ENCODE measurements at places on chromosomes 2 and 18.

DNA sequence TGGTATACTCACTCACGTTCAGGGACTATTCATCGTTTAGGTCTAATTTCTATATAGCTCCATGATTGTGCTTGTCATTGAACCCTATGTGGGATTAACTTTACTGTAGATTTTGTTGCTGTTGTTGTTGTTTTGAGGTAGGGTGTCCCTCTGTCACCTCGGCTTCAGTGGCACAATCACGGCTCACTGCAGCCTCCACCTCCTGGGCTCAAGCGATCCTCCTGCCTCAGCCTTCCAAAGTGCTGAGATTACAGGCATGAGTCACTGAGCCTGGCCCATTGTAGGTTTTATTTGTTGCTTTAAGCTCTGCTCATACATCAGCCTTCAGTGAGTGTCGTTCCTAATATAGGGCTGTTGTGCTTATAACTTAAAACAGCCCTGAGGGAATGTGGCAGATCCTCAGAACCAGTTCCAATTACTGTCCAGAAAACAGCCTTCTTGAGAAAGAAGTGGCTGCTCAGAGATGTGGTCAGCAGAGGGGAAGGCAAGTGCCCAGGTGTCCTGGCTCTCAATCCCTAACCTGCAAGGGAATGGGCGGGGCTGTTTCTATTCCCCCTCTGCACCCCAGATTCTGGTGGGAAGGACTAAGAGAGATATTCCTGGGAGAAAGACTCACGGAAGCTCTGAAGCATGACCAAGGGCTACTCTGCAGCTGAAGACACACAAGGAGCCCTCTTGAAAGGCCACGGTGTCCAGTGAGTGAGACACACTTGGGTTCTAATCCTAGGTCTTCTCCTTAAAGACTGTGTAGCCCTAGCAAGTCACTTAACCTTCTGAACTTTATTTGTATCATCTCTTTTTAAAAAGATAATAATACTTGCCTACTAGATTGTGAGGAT, 79.6 kb upstream of the LCLAT1 start:
- peaks cover 16% of the 10 kb centered on the region for H3K4me1 ChIP-seq
- H3K27ac ChIP-seq = peak overlapping the region; percentile 76
- H3K27me3 ChIP-seq = no peaks in the 10 kb centered on the region
- no peak overlapping the region for H3K4me3 ChIP-seq
- H3K36me3 ChIP-seq = no peaks in the 10 kb centered on the region
- DNase-seq = no peak

DNA sequence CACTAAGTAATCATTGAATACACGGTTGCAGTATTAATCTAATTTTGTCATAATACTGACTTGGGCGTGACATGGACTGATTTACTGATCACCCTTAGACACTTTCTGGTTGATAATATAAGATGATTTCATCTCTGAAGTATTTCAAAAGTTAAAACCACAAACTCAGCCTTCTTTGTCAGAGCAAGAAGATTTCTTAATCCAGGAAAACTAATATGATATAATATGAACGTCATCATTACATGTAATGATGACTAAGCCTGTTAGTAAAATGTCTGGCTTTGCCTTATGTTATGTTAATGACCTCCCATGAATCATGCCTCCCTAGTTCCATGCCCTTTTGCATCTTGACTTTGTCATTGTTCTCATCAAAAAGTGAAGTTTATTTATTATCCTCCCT, 1325.0 kb upstream of the CDH2 start:
- no peaks in the 10 kb centered on the region for H3K27me3 ChIP-seq
- no peak overlapping the region for H3K27ac ChIP-seq
- no peaks in the 10 kb centered on the region for H3K4me1 ChIP-seq

DNA sequence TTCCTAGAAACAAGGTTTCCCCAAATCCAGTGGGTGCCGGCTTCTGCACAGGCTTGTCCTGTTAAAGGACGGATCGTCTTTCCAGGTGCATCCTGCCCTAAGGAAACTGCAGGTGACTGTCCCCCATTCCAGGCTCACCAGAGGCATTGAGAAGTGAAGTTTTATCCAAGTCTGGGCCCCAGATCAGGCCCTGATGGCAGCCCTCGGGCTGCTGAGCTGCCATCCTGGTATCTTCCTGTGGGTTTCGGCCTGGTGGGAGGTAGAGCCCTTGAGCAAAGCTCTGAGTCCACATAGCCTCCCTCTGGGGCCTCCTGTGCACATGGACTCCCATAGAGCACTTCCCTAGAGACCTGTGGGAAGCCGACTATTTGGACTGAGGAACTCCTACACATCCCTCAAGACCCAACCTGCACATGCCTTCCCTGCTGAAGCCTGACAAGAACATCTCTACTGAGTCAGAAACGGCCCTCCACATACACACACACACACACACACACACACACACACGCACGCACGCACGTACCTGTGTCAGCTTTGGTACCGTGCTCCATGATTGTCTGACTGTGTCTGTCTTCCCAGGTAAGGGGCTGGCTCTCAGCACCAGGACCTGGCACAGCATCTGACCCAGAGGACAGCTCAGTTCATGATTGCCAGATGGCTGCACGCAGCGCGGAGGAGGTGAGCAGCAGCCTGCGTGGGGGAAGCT, 16.4 kb downstream of the TNS1 start:
- no peaks in the 10 kb centered on the region for H3K27me3 ChIP-seq
- no peak overlapping the region for H3K4me3 ChIP-seq
- H3K27ac ChIP-seq = no peak overlapping the region

DNA sequence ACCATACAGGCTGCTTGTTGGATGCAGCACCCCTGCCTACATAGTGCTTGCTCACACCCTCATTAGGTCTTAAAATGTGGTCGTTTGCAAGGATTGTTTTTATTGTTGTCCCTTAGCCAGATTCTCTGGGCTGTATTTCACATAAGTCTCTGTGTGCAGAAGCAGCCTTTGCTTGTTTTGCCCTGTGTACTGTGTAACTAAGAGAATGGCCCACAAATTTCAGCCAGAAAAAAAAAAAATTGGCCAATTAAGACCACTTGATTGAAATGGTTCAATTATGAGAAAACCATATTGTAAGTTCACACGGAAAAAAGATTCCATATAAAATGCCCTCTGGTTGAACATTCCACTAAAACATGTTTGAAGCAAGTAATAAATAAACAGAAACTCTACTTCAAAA, 377.1 kb upstream of the SOX11 start:
- H3K27me3 ChIP-seq = no peaks in the 10 kb centered on the region
- H3K4me1 ChIP-seq = no peaks in the 10 kb centered on the region
- H3K4me3 ChIP-seq = no peak overlapping the region

DNA sequence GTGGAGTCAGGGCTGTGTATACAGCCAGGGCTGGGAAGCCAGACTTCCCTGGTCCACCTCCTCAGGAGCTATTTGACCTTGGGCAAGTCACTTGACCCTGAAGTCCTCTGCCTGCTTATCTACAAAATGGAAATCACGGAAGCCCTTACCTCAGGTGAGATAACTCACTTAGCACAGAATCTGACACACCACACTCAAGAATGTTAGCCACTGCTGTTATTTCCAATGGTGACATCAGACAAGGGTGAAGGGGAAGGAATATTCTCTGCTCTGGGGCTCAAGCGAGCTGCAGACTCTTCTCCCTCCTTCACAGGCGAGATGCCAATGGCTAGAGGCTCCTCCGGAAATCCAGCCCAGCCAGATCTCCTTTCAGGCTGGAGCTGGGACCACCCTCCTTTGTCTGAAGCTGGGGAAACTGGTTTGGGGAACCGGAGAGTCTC, 189.6 kb downstream of the HAUS1 start:
- no peak for DNase-seq
- H3K27ac ChIP-seq = no peak overlapping the region
- no peaks in the 10 kb centered on the region for H3K27me3 ChIP-seq
- no peak overlapping the region for H3K4me3 ChIP-seq

DNA sequence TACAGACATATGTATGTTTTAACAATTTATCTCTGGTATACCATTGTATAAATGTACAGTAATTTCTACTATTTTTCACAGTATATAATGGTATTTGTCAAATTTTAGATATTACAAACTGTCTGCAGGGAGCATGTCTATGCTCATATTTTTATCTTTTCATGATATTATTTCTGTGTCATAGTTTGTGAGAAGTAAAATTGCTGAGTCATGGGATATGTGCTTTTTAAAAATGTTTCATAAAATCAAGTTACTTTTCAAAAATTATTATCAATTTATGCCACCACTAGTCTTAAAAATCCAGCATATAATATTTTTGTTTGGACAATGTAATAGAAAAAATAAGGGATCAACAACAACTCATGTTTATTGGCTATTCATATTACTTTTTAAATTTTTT, 9.1 kb upstream of the ZNF804A start:
- no peaks in the 10 kb centered on the region for H3K27me3 ChIP-seq
- H3K27ac ChIP-seq = no peak overlapping the region
- no peaks in the 10 kb centered on the region for H3K4me1 ChIP-seq
- no peak for DNase-seq
- H3K36me3 ChIP-seq = no peaks in the 10 kb centered on the region
- H3K4me3 ChIP-seq = no peak overlapping the region

- no peak for DNase-seq
- H3K27me3 ChIP-seq = no peaks in the 10 kb centered on the region
- no peak overlapping the region for H3K27ac ChIP-seq
- no peak overlapping the region for H3K4me3 ChIP-seq
- no peaks in the 10 kb centered on the region for H3K4me1 ChIP-seq
- H3K36me3 ChIP-seq = no peaks in the 10 kb centered on the region
Observed at GRCh38 chr2:145094370-145094769, 574.5 kb upstream of the ZEB2 start.

- no peak for DNase-seq
- no peak overlapping the region for H3K4me3 ChIP-seq
- no peaks in the 10 kb centered on the region for H3K36me3 ChIP-seq
- no peaks in the 10 kb centered on the region for H3K27me3 ChIP-seq
Observed at GRCh38 chr2:181123798-181124231, 143.4 kb downstream of the UBE2E3 start.
